ENCODE measurements at places on chromosomes 16 and 17.

- no peaks in the 10 kb centered on the region for H3K27me3 ChIP-seq
- no peak for DNase-seq
- peak within 1 kb of the TSS; percentile 83 for H3K27ac ChIP-seq
Measured at GRCh38 chr17:50150354-50151040, at the start of gene PPP1R9B. Gene PPP1R9B (minus strand): TSS chr17:50150677. CDS start chr17:50150513, 164 bp downstream.

DNA sequence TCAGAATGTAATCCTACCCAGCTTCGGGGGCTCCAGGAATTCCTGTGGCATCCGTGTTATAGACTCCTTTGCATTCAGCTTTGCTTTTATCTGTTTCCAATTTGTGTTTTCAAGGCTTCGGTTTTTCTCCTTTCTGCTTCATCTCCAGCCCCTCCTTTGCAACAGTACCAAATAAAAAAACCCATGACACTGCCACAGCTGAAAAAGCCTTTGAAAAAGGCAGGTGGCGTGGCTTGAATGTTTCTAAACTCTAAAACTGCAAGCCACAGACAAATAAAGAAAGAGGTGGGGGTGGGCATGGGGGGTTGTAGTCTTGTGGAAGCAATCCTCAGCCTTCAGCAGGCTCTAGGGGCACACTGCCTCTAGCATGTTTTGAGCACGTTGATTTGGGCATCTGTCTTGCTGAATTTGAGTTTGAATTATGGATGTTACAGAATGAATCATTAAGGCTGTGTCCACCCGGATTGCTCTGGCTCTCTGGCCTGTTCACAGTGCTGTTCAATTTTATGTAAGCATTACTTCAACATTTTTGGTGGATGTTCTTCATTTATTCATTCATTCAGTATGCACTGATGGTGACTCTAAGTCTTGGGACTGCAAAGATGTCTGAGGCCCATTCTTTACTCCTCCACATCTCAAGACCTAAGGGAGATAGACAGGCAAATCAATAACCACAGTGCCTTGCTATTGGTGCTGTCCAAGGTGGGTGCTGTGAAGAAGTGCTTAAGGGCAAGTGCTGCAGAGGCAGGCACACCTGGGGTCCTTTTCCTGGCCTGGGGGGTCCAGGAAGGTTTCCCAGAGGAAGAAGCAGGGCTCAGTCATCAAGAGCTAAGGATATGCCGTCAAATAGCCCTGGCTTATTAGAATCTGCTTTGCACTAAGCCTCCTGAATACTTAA, 77.4 kb downstream of the CDH13 start:
- H3K27ac ChIP-seq = no peak overlapping the region
- H3K27me3 ChIP-seq = no peaks in the 10 kb centered on the region
- H3K4me1 ChIP-seq = peaks cover 7% of the 10 kb centered on the region
- no peak for DNase-seq
- H3K4me3 ChIP-seq = no peak overlapping the region

DNA sequence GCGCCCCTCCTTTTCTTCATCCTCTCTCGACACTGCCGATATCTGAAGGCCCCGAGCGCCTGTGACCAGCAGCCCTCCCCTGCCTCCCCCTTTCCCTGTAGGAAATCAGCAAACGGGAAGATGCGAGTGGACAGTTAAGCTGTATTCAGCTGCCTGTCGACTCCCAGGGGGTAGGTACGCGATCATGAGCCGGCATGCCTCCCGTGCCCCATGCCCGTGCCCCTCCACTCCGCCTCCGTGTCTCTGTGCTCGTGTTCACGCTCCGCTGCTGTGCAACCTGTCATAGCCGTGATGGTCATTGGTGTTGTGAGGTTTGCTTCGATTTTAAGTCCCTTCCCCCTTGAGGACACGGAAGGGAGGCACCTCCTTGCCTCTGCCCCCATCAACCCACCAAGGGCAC, 34.4 kb downstream of the CACNA1G start:
- no peaks in the 10 kb centered on the region for H3K4me1 ChIP-seq
- no peaks in the 10 kb centered on the region for H3K27me3 ChIP-seq
- H3K27ac ChIP-seq = no peak overlapping the region

DNA sequence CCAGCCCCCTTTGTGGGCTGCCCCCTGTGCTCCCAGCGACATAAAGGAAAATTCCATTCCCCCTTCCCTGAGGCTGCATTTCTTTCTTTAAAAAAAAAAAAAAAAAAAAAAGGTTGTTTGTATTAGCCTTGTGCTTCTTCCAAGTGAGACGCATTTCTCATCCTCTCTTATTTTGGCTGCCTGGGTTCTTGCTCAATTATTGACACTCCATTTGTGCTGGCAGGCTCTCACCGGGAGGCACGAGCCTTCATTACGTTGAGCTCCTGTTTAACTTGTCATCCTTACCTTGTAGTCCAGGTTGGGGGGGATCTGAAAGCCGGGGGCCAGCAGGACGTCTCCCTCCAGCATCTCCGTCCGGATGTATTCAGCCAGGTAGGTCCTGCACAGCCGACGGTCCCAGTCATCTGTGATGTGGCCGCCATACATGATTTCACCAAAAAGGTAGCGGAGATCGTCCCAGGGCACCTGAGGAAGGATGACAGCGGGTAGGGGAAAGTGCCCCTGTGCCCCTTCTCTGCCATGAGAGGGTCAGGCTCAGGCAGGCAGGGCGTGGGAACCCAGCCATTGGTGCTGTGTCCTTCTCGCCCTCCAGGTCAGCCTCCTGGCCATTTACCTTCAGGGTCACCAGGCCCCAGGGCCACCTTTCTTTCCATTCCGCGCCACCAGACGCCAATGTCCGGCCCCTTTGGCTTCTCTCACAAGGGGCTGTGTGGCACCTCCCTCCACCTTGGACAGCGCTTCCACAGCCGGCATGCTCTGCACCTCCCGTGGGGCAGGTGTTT, 50.6 kb downstream of the PGS1 start:
- no peak for DNase-seq
- H3K27ac ChIP-seq = no peak overlapping the region
- H3K36me3 ChIP-seq = peaks cover 19% of the 10 kb centered on the region

- no peak overlapping the region for H3K27ac ChIP-seq
- no peaks in the 10 kb centered on the region for H3K27me3 ChIP-seq
Measured at GRCh38 chr16:78333808-78334207, 234.4 kb downstream of the WWOX start.

DNA sequence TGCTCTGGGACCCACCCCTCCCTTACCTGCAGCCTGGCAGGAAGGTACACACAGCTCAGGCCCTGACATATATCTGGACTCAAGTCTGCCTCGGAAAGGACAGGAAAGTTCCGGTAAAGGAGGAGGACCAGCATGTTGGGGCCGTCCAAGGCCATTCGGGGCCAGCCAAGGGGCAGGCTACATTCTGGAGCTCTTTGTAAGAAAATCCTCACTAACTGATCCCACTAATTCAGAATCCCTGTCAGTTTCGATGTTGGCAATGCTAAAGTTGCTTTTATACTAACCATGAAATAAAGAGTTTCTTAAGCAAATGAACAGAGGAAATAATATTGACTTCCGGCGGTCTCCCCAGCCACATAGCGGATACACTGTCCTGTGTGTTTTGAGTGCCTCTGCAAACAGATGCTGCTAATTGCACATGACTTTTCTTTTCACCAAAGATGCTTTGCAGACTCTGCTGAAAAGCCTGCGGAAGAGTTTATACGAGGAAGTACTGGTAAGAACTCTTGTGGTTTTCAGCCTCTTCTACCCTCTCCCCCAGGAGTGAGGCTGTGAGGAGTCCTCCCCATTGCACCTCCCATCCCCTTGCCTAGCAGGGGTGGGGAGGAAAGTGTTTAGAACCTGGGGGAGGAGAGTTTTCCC, 54.8 kb downstream of the PLXDC1 start:
- no peak for DNase-seq
- peaks cover 4% of the 10 kb centered on the region for H3K4me1 ChIP-seq
- no peaks in the 10 kb centered on the region for H3K36me3 ChIP-seq
